Midbrain (tissue), 1 donor: ENCODE measurements at places on chromosomes 13 and 19.

- DNase-seq: no peak
These were observed 41.1 kb upstream of the RGCC start for GRCh38 chr13:41416276-41416675.

- DNase-seq: no peak
These were observed 59.1 kb upstream of the GPR183 start for GRCh38 chr13:99366075-99366987.

DNA sequence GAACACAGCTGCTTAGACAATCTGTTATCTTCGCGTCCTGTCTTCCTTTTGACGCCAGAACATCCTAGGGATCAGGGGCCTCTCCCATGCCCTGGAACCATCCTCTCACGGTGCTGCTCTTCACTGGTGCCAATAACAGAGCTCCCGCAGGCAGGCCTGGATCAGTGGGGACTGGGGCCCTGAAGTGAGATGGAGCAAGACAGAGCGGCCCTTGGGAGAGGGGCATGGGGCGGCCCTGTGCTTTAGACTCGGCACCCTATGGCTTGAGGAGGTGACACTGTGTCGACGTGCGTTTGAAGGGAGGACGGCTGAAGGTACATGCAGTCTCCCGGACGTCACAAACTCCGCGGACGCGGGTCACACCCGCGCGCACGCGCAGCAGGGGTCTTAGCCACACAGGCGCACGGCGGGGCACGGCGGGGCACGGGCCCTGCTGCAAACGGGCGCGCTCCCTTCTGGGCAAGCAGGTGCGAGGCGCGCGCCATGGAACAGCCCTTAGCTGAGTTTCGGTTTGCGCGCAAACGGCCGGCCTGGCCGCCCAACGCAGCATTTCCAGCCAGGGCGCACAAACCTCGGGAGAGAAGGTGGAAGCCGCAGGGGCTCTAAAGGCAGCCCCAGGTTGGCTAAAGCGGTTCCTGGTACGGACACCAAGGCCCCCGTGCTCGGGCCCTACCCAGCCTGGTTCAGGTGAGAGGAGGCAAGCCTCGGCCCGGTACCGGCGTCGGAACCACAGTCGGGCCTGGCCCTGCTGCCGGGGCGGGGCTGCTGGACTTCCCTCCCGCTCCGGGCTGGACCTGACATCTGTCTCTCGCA lies 16.5 kb upstream of the RNF17 start:
- no peak for DNase-seq

DNA sequence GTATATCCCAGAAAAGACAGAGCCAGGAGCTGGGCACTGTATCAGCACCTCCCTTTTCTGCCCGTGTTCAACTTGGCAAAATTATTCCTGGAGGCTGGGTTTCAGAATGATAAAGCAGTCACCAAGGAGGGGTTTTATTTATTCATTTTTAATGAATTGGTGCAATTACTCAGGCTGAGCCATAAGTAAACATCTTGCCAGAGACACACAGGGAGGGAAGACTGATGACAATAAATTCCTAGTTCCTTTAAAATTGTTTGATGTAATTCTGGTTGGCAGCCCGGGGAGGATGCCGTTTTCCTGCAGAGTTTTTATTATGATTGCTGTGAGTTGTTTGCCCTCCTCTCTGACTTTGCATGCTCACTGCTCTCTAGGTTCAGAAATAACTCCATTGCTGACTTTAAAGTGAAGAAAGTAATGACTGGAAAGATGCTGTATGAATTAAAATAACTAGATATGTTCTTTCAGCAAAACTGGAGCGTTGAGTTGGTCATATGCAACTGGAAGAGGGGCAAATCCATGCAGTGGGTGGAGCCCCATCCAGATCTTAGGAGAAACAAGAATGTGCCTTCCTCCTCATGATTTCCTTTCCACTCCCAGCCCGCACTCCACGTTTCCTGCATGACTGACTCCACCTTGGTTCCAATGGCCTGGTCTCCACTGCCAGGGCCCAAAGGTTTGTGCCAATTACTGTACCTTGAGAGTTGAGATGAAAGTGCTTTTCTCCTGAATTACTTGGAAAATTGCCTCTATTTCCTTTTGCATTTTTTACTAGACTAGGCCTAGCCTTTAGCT lies 182.1 kb downstream of the RFC3 start:
- no peak for DNase-seq

GRCh38 chr19:14940266-14940665 lies 1.0 kb upstream of the OR7C2 start:
- DNase-seq: no peak

DNA sequence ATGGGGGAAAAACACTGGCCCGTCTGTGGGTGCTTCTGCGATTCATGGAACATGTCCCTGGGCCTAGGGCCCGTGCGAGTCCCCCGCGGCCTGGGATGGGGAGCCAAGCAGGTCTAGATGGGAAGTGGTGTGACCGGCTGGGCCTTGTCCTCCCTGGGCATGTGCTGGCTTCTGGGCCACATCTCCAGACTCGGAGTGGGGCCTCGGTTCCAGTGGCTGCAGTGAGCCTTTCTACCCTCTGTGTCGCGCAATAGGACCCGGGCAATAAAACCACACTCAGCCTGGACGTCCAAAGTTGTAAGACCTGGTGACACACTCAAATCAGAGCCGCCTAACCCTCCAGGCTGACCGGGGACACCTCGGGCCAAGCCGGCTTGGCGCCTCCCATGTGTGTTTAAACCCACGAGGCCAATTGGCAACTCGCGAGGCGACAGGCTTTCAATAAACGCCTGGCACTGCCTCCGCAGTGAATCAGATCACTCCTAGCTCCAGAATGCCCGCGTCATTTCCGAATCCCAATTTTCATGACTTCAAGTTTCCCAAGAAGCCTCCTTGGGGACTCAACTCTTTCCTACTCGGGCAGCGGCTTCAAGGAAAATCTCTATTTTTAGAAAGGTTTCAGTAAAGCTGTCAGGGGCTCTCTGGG lies 57.3 kb downstream of the KLF2 start:
- peak; percentile 68 for DNase-seq

DNA sequence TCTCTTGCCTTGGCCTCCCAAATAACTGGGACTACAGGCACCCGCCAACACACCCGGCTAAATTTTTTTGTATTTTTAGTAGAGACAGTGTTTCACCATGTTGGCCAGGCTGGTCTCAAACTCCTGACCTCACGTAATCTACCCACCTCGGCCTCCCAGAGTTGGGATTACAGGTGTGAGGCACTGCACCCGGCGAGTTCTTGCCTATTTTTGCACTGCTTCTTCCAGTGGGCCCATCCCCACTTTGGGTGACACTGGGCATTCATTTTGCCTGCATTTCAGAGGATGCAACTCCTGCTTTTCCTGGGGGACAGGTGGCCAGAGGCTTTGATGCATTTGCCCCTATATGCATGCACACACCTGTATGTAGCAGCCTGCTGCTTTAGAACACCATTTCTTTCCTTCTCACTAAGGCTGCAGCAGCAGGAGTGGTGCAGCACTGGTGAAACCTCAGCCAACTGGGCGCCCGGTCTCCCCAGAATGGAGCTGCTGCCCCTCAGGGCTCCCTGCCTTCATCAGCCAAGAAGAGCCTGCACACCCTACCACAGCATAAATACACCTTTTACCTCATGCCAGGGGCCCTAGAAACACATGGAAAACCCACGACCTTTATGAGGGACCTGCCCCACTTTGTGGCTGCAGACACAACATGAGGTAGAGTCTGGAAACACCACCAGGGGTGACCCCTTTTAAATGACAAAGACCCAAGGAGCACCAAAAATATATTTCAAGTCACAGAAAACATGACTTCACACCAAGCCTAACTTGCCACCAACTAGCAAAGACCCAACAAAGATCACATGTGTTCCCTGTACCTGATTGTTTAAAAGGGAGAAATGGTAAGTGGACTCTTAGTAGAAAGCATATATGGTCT lies 36.8 kb upstream of the POP4 start:
- DNase-seq: no peak

GRCh38 chr13:69761581-69761980 lies 346.0 kb upstream of the ATXN8OS start:
- DNase-seq: no peak

DNA sequence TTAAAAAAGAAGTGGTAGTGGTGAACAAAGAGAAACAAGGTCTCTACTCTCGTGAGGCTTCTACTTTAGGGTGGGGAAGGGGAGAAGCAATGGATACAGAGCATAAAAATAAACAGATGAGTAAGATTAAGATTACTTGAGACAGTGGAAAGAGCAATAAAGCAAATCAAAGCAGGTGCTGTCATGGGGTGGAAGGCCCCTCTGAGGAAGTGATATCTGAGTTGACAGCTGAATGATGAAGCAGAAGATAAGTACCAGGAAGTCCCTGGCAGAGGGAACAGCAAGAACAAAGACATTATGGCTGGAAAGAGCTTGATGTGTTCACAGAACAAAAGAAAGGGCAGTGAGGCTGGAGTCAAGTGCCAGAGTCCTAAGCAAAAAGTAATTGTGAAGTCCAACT lies 221.8 kb downstream of the ENOX1 start:
- DNase-seq: no peak

DNA sequence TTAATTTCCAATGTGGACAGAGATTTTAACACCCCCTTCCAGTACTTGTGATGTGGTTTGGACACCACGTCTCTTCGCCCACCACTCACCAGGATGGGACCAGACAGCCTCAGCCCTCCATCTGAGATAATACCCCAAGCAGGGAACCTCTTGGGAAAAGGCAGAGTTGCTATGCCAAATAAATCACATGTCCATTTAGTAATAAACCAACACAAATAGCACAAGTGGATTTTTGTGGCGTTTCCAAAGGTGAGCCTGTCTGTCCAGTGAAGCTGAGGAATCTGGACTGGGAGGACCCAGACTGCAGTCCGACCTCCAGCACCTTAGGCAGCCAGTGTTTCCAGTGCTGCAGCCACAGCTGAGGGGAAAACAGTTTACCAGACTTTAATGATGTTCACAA lies 34.1 kb upstream of the GAS6 start:
- DNase-seq: no peak

DNA sequence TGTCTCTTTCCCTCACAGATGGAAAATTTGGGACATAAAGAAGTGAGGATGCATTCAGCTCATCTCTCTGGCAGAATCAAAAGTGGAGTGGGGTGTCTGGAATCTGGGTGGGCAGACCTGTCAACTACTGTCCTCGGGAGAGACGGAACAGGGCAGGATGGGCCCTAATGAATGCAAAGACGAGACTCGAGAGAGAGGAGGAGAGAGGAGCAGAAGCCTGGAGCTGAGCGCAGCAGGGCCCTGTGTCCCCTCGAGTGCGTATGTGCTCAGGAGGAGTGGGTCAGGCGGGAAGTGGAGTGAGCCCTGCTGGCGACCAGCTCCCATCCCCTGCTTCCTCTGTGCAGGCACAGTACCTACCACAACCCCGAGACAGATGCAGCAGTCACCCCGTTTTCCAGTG lies 78.9 kb downstream of the TEX29 start:
- no peak for DNase-seq

DNA sequence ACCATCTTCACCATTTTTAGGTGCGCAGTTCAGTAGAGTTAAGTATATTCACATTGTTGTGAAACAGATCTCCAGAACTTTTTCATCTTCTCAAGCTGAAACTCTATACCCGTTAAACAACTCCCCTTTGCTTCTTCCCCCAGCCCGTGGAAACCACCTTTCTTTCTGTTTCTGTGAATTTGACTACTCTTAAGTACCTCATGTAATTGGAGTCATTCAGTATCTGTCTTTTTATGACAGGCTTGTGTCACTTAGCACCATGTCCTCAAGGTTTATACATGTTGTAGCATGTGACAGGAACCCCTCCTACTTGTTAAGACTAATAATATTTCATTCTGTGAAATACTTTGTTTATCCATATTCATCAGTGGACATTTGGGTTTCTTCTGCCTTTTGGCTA lies 52.8 kb downstream of the TNFRSF19 start:
- DNase-seq: no peak

DNA sequence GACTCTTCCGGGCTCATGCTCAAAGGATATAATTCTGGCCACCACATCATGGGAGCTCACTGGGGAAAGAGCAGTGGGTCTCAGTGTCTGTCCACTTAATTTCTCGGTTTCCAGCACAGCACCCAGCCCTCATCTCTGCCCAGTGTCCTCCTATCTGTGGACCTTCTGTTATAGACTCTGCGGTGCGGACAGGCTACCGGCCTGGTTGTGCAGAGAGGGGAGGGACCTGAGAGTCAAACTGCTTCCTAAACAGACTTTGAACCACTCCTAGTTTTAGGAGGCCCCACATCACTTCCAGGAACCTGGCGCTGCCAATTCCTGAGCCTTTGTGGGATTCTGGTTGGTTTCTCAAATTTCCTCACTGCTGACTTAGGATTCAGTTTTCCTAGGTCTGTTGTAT lies 59.8 kb upstream of the MED4 start:
- no peak for DNase-seq

DNA sequence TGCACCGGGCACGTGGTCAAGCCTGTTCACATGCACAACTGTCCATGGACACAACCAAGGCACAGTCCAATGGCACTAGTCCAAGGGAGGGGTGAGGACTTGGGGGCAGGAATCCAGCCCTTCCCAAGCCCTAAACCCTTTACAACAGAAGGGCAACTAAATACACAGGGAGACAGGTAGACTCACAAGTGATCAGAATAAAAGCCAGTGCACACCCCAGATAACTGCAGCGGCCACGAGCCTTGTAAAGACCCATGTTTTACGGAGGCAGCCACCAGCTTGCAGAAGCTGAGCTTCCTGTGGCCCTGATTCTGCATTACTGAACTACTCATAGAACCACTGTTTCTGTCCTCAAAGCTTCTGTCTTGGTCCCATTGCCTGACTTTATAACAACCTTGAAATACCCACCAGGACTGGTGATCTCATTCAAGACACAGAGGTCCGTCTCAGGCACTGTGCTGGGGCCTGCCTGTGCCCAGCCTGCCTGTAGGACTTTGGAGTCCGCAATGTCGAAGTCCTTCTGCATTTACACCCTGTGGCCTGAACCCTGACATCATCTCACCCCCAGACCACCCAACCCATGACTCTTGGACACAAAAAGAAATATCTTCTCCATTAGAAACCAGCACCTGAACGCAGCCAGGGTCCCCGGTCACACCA lies 181.2 kb downstream of the COL4A1 start:
- no peak for DNase-seq

DNA sequence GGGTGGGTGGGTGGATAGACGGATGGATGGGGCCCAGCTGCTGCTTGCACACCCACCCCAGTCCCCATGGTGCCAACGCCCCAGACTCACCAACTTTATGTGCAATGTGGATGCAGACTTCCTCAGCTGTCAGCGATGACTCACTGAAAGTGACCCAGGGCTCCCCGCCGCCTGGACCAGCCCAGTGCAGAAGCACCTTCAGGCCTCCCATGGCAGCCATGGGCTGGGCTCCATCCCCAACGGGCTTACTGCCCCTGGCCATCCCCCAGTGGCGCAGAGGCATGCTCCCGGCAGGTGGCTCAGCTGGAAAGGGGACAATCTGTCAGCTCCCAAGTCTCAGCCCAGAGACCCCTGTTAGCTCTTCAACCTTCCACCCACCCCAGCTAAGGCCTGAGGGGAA lies 2.2 kb downstream of the TYK2 start:
- DNase-seq: no peak
